ENCODE measurements at places on chromosomes 3 and 15.
A peak's percentile ranks its signal among the peaks of the same experiment; 100 is the strongest.

DNA sequence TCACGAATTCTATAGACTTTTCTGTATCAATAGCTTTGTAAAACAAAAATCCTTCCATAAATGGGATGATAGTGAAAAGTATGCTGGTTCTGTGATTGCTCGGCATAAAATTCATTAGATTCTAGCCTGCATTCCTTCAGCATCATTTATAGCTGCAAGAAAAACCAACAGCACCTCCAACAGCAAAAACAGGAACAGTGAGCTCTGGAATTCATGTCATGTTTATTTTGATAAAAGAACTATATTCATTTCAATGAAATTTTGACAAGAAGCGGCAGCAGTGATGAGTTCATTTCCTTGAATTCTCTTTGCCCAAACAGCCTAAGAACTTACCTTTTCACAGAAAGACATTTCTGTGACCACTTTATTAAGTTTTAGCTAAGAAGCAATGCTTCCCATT is 515.2 kb upstream of the CCDC54 start:
- no peak for DNase-seq

DNA sequence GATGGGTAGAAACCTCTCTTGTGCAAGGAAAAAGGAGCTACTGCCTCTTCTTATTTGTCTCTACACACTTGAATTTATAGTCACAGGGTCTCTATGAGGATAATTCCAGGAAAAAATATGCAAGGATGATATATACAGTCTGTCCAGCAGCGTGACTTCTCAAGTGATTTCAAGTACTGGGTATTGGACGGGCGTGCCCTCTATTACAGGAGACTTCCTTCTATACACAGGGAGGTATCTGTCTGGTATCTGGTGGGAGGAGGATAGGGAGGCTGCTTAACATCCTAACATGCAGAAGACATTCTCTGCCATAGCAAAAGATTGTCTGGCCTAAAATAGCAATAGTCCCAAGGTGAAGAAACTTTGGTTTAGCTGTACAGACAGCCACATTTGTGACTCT is 146.1 kb downstream of the TPRG1 start:
- DNase-seq, result no peak

DNA sequence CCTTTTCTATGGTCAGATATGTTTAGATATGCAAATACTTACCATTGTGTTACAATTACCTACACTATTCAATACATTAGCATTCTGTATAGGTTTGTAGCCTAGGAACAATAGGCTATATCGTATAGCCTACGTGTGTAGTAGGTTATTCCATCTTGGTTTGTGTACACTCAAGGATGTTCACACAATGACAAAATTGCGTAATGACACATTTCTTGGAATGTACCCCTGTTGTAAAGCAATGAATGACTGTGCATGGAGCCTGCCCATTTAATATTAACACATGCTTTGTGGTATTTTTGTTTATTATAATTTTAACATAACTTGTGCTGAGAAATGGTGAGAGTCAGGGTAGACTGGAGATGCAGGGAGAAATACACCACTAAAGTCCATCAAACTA is 154.9 kb downstream of the LEKR1 start:
- no peak for DNase-seq

- peak; percentile 11 for DNase-seq
These were observed 1.1 kb downstream of the C2CD4B start for GRCh38 chr15:62164014-62164395.

GRCh38 chr15:101694261-101694660 is 30.0 kb downstream of the TARS3 start:
- no peak for DNase-seq

DNA sequence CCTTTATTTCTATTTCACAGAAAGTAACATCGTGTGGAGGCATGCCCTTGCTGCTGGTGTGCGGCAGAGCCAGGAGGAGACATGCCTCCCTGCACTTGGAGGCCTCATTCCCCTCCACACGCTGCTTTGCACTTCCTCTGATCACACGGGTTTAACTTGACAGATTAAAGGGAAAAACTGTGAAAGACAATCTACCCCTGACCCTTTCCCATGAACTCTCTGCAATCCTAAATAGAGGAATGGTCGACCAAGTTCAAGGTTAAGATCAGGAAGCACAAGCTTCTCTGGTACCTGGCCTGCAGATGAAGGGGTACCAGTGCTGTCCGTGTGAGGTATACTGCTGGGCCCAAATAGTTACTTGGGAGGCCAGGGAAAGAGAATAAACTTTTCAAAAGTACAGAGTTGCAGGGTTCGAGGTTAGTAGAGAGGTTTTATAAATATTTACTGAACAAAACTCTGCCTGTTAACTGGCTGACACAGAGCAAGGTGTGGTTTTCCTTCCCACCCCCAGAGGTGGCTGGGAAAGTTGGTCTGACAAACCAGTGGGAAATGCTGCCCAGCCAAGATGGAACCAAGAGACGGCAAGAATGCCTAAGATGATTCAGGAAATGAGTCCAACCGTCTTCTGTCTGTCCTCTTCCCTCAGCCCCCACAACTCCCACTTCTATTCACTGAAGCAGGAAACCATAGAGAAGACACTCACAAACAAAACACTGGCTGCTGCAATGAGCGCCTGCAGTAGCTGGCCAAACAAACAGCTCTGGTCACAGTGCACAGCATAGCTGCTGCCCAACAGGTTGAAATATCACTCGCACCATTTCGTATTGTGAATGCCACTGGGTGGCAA is 79.6 kb downstream of the IGF2BP2 start:
- no peak for DNase-seq

- DNase-seq, result peak; percentile 22
These were observed 535 bp downstream of the MCTP2 start for GRCh38 chr15:94231723-94232468.

GRCh38 chr3:194197981-194198695 is 62.2 kb downstream of the HES1 start:
- DNase-seq, result no peak

- no peak for DNase-seq
These were observed 33.1 kb downstream of the SELENOT start for GRCh38 chr3:150636258-150636657.

DNA sequence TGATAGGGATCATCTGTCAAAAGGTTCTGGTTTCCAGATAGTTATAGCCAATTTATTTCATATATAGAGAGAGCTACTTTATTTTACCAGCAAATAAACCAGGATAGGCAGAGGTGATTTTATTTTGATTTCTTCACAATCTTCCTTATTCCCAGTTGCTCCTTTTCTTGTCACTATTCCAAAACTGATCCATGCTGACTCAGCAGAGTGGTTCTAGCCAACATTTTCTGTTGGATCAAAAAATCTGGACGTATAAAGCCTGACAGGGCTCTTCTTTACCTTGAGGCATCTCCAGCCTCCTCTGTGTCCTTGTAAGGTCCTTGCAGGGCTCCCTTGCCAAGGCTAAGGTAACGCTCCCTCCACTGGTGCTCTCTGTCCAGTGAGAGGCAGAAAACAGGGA is 15.8 kb downstream of the HDC start:
- no peak for DNase-seq

DNA sequence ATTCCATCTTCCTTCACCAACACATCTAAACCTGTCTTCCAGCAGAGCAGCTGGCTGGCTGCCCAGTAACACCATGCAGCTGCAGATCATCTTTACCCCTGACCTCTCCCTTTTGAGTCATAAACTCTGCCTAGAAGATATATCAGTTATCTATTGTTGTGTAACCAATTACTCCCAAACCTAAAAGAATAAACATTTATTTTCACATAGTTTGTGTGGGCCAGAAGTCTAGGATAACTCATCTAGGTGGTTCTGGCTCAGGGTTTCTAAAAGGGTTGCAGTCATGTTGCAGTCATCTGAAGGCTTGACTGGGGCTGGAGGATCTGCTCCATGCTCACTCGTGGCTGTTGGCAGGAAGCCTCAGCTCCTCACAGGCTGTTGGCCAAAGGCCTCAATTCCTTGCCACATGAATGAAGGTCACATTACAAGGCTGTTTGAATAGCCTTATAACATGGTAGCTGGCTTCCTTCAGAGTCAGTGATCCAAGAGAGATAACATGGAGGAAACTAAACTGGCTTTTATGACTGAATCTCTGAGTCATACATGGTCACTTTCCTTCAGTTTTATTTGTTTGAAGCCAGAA is 92.8 kb downstream of the GOLIM4 start:
- DNase-seq, result no peak

- no peak for DNase-seq
These were observed 184.3 kb downstream of the AKAP13 start for GRCh38 chr15:85564686-85565085.

DNA sequence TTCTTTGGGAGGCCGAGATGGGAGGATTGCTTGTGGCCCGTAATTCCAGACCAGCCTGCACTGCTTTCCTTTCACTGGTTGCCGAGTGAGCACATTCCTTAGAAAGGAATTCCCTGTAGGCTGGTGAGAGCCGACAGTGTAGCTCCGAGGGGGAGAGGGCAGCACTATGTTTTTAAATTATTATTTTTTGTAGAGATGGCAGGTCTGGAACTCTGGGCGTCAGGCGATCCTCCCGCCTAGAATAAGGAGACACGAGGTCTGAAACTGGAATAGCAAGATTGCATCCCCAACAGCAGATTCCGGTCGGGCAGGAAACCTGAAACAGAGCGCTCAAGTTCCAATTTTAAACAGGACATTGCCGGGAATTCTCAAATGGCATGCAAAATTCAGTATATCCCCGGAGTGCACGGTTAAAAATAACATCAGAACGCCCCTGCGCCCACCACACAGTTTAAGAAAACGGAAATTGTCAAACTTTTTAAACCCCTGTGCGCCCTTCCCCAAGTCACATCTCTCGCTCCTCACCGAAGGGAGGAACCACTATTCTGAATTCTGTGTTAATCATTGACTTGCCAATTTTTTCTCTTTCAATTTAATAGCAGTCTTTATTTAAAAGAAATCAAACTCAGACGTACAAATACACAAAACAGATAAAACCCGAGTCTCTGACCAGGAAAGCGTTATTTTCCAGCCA is 643 bp upstream of the RNU5B-1 start:
- DNase-seq, result no peak

DNA sequence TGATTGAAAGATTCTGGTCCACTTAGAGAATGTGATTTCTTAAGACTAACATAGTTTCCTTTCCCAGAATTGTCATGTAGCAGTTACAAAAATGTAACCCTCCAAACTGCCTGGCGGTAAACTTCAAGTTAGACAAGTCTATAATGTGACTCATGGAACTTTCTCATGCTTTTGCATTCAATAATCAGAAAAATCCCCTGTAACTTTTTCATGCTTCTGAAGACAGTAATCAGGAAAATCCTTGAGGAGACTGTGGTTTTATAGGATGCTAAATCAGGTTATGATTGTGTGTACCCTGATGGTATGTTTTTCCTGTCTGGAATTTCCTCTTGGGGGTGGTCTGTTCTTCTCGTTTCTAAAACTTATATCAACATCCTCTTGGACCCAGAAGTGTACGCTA is 74.0 kb upstream of the RARB start:
- no peak for DNase-seq

- DNase-seq, result no peak
These were observed 14.9 kb downstream of the PRKCD start for GRCh38 chr3:53175613-53176540.

DNA sequence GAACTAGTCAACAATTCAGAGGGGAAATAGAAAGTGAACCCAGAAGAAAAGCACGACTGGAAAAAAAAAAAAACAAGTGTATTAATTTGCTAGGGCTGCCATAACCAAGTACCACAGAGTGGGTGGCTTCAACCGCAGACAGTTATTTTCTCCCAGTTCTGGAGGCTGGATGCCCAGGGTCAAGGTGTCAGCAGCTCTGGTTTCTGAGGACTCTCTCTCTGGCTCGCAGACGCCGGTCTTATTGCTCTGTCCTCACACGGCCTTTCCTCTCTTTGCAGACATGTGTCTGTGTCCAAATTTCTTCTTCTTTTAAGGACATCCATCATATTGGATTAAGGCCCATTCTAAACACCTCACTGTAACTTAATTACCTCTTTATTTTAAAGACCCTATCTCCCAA is 291.8 kb downstream of the XXYLT1 start:
- DNase-seq, result peak; percentile 8

DNA sequence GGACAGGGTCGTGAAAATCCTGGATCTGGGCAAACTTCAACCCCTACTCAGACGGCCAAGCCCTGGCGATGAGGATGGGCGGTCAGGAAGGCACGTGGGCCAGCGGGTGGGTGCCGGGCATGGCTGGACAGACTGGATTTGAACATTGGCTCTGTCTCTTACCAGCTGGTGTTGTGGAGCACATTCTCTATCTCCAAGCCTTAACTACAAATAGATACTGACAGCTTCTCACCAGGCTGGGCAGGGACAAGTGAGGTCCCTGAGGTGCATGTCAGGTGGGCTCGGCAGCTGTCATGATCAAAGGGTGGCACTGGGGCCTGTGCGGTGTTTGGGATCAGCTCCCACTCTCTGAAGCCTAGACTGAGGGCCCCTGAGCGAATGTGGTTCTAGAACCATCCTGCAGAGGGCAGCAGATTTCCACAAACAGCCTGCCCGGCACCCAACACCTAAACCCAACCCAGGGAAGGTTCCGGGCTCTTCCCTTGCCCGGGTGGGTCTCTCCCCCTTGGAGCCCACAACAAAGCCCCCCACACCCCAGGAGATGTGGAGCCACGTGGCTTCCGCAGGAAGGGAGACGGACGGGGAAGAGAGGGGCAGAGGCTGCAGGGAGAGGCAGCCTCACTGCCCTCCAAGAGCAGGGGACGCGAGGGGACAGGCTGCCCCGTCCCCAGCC is 58.4 kb downstream of the RGMA start:
- peak; percentile 71 for DNase-seq

GRCh38 chr15:95304151-95304946 is 1026.2 kb upstream of the NR2F2 start:
- no peak for DNase-seq

Data from stimulated activated CD4-positive, alpha-beta T cell treated with anti-CD3 and anti-CD28 coated beads, Interleukin-2, amount 100 ng/mL, for 24 hours (primary cell).